ENCODE measurements at places on chromosomes 5 and 9.

GRCh38 chr5:91830361-91830953 lies 447.3 kb upstream of the ARRDC3 start:
- DNase-seq: no peak

DNA sequence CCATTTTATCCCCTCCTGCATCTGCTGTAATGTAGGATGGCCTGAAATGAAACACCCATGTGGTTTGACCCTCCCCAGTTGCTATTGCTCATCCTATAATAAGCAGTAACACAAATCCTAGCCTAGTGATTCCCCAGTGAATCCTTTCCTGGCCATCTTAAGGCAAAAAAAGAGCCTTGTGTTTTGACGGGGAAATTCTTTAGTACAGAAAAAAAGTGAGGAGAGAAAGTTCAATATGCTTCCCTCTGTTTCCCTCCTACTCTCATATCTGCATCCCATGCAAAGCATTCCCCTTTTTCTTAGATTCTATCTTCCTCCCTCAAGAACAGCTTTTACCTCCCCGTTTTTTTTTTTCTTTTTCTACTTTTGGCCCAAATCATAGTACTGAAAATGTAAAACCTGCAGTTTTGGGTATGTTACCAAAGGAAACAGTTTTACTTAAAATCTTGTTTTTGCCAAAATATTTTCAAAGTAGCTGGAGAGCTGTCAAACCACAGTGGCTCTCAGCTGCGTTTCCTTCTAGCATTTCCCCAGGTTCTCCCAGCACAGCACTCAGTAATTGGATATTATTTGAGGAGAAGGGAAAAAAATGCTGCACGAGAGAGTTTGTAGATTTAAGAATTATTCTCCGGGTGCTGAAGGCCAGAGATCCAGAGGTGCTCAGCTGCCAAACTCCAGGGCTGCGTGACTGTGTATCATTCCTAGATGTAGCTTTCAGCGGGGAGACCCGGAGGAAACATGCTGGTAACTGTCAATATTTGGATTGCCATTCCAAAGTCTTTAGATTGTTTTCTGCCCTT lies 321.4 kb downstream of the NPR3 start:
- DNase-seq: no peak

- no peak for DNase-seq
Measured at GRCh38 chr9:133728856-133729616, 9.1 kb downstream of the SARDH start.

- DNase-seq: no peak
Measured at GRCh38 chr5:179978792-179979191, 71.1 kb upstream of the TBC1D9B start.

DNA sequence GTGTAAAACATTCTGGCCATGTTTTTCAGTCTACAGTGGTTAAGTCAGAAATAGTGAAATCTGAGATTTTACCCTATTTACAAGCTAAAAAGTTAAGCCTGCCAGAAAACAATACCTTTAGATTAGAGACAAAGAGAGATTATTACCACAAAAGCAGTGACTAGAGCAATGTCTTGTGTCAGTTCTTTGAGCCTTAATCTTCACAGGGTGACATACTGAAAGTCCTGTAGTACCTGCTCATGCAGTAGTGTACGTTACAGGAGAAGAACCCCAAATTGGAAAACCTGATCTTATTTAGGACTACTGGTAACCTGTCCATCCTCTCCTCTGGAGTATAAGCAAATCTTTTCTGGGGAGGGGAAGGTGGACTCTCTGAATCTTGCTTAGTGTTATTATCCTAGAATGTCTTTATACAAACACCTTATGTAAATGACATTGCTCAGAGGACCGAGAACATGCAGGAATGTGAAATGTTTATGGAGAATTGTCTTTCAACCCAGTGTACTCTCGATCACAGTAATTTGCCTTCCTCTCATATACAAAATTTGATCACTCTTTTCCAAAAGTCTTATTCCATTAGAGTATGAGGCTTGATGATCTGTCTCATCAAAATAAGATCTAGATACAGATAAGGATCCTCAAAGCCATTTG lies 55.7 kb downstream of the ERBIN start:
- no peak for DNase-seq

GRCh38 chr9:137757613-137758029 lies 120.0 kb upstream of the CACNA1B start:
- no peak for DNase-seq

- DNase-seq: no peak
Measured at GRCh38 chr9:15498246-15498995, 12.3 kb downstream of the PSIP1 start.

All from NCI-H1417 treated with DMSO at 0.1 percent for 48 hours (cell line).